Activated T-cell treated with anti-CD3 and anti-CD28 coated beads, Interleukin-2, amount 50 U/mL, for 48 hours (primary cell): ENCODE measurements at places on chromosomes 7 and 10.

- no peak for DNase-seq
These were observed 29.9 kb upstream of the ZMIZ1 start for GRCh38 chr10:79038841-79039201.

DNA sequence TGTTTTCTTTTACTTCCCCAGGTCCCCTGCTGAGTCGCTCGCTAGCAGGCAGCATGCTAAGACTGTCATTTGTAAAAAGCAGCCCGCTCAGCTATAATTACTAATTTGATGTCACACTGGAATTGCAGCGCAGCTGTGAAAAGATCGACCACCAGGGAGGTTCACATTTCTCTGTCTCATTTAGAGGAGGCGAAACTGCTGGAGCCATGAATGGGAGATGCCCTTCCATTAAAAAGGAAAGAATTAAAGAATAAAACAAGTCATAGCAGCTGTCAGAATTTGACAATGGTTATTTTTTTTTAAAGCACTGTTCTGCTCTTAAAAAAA is 153.5 kb downstream of the PIP4K2A start:
- DNase-seq = no peak

GRCh38 chr7:158463317-158463716 is 124.3 kb downstream of the PTPRN2 start:
- no peak for DNase-seq

GRCh38 chr7:46745707-46746090 is 824.6 kb upstream of the IGFBP3 start:
- DNase-seq = no peak

DNA sequence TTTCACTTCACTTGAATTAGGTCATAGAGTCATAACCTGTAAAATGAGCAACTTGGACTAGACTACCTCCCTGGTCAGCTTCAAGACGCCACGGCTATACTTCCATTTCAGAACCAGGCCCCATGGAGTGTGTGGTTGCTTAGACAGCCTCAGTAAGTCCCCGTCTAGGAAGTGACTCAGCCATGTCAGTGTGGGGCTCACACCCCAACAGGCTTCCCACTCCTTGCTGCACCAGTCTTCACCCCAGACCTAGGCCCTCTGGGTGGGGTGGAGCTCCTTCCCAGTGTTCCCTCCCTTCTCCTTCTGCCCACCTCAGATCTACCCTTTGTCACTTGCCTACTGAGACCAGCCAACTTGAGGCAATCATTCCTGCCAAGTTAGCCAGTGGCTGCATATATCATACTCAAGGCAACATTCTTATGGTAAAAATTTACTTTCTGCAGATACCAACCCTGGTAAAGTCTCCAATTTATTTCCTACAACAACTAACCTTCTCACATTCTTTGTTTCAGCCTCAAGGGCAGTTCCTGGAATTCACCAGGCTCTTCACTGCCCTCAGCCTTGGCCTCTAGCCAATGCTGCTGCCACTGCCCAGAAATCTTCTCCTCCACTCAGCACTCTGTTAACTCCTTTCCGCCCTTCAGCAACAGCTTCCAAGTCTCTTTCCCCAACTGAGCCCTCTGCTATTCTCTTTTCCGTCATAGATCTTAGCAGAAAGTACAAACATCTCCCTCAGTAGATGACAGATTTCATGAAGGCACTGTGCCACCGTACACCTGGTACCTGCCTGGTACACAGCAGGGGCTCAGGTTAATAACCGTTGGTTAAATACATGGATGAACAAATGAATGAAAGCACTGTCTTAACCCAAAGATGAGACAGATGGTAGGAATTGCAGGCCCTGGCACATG is 31.3 kb upstream of the ZNRF2 start:
- DNase-seq = no peak

DNA sequence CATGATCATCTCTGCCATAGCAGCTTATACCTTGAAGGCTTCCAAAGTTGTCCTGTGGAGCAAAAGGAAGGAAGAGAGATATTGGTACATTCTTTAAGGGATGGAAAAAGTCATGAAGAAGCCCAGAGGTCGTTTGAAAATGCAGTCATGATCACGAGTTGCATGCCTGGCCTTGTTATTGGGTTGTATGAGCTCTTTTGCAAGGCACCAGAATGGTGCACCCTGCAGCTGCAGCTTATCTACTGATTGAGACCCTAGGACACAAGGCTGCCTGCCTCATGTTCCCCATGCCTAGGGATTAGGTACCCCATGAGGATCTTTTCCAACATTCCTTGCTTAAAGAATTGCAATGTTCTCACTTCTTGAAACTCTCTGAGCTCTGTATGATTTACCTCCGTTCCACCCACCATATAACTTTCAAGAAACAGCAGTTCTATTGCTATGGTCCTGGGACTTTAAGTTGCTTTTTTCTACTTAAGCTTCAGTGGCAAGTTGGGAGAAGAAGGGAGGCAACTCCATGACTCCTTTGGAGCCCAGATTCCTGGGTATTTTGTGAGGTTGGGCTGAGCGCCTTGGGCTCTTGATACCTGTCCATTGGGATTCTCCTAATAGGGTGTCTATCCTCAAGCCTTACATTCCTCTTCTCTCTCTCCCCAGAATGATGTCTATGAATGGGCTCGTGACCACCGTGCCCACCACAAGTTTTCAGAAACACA is 6.9 kb downstream of the SCD start:
- DNase-seq = no peak

DNA sequence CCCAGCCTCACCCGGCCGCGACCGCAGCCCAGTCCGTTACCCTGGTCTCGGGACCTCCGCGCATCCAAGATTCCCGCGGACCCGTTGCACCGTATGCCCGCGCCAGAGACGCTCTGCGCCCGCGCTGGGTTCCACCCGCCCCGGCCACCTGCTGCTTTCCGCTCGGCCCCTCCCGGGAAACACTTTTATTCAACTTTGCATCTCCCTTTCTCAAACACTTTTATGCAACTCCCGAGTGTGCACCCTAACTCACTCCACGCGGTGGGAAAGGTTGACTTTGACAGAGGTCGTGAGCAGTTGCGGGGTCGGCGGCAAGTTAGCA is at the start of gene ODAD2:
Gene ODAD2, minus strand, starts transcription at position 126 of the 322 bp plus-strand sequence. CDS start 3,937 bp downstream, outside the sequence.
- no peak for DNase-seq
